Activated T-helper 2 cell treated with anti-CD3 and anti-CD28 coated beads, Interferon-gamma antibody, Interleukin-2, Interleukin-4, amounts not matched to agents 10 μg/mL and 5 μg/mL and 100 μg/mL, durations not matched to agents 14 hours and 24 hours and 36 hours (primary cell): ENCODE measurements at places on chromosomes 1 and 21. TPM values are rescaled to one million over a fixed set of nuclear protein-coding genes. Genes with fewer than 3 reads are reported as not detected.

- peaks cover 8% of the 10 kb centered on the region for H3K4me1 ChIP-seq
- no peak for DNase-seq
- H3K27me3 ChIP-seq, result no peaks in the 10 kb centered on the region
Observed at GRCh38 chr1:25255706-25256577, 8.7 kb upstream of the RSRP1 start.

GRCh38 chr1:47482786-47483185 lies 44.9 kb downstream of the FOXD2 start:
- H3K36me3 ChIP-seq, result no peaks in the 10 kb centered on the region
- peaks cover 9% of the 10 kb centered on the region for H3K27me3 ChIP-seq
- no peak overlapping the region for H3K4me3 ChIP-seq
- no peak for DNase-seq

The IQGAP3 gene
- 16.1 and 16.8 TPM in 2 replicates for total RNA-seq

The PSMB2 gene
- total RNA-seq, result 123 and 124 TPM in 2 replicates

The ERI3 gene
- 40.6 and 43.5 TPM in 2 replicates for total RNA-seq
